CD4-positive, alpha-beta T cell (primary cell): ENCODE measurements at places on chromosomes 13 and 19.

DNA sequence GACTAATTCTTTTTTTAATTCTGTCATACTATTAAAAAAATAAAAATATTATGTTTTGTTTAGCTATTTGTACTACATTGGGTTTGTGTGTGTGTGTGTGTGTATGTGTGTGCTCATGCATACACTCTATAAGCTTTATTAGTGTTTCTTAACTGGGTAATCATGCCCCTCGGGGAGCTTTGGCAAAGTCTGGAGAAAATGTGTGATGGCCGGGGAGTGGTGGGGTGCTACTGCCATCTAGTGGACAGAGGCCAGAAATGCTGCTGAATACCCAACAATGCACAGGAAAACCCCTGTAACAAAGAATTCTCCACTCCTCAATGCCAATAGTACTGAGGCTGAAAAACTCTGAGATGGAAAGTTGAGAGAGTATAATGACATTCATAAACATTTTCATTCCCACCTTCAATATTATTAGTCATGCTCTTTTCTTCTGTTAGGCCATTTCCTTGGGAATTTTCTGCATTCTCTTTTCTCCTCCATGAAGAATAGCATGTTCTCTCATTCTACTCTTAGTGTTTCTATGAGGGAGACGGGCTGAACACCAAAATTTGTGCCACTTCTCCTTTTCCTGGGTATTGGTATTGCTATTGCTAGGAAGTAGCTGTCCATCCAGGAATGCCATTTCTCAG lies 157.3 kb downstream of the DNAJC3 start:
- DNase-seq, result peak; percentile 82

DNA sequence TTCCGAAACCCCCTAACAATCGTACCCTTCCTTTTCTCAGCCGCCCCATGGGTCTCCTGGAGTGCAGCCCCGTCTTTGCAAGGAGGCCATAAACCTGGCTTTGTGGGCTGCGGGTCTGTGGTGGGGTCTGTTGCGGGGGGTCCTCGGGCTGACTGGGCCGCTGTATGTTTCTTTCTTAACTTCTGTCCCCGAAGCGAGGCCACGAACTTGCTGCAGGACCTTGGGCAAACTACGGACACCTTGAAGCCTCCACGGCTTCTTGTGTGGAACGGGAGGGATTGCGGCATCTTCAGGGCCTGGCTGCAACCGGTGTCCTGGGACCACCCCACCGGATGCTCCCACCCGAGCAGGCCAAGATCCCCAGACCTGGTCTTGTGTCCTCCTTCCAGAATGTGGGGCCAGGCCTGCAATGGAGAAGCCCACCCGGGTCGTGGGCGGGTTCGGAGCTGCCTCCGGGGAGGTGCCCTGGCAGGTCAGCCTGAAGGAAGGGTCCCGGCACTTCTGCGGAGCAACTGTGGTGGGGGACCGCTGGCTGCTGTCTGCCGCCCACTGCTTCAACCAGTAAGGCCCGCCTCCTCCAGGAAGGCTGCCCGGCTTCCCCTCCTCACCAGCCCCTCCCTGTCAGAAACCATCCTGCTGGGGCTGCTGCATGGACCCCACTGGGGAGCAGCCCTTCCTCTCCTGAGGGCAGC lies 12.0 kb downstream of the TIMM13 start:
- no peak for DNase-seq

GRCh38 chr19:5950741-5951140 lies 27.2 kb downstream of the RANBP3 start:
- peak; percentile 50 for DNase-seq

DNA sequence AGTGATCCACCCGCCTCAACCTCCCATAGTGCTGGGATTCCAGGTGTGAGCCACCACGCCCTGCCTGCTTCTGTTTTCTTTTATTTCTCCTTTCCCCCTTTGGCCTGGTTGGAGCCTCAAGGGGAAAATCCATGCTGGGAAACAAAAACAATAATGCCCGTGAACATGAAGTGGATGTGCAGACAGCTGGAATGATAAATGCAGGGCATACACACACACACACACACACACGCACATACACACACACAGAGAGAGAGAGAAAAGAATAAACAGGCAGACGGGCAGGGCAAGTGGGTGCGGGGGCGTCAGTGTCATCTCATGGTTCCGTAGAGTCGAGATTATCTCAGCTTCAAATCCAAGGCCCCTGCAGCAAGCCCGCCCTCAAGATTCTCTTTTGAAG lies 4.4 kb upstream of the PLEKHF1 start:
- no peak for DNase-seq

GRCh38 chr13:71320452-71320851 lies 546.6 kb downstream of the DACH1 start:
- DNase-seq, result no peak
